Right forelimb (tissue), 1 donor: ENCODE measurements at places on chromosomes 3 and 15.

GRCh38 chr3:42653560-42654330 lies at the start of gene ZBTB47:
TSS of gene ZBTB47 (plus strand) at chr3:42653697. CDS start at chr3:42658356, 4,659 bp downstream.
- peak; percentile 76 for DNase-seq

DNA sequence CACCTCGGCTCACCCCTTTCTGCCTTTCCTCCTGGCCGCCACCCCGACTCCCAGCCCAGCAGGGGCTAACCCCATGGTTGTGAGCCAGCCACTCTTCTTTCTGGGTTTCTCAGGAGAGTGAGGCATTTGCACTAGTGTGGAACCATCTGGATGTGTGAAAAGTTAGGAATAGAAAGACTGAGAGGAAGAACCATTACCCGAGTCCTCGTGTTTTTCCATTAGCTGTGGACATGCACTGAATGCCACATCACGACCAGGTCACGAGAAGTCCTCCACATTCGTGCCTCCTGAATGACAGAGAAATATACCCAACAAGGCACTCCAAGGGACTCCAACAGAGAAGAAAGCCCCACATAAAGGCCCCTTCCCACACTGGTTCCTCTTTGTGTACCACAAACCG lies 18.0 kb upstream of the RAD18 start:
- DNase-seq = no peak

DNA sequence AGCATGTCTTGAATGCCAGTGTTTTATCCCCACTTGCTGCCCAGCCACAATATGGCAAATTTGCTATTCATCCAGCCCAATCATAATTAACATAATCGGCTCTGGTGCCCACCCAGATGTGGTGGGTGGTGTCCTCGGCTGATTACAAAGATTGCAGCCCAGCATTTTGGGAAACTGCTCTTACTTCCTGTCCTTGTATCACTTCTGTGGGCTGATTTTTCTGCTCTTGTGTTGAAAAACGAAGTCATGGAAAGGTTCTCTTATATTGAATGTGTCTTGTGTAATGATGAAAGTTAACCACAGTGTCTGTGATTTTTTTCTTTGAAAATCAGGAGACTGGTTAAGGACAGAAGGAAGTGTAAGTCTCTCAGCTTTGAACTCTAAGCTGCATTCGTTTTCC lies 141.7 kb downstream of the CACNA2D3 start:
- DNase-seq = no peak

GRCh38 chr3:192273697-192274010 lies 453.7 kb downstream of the FGF12 start:
- DNase-seq = no peak

GRCh38 chr15:68114356-68114755 lies 60.2 kb downstream of the PIAS1 start:
- no peak for DNase-seq

DNA sequence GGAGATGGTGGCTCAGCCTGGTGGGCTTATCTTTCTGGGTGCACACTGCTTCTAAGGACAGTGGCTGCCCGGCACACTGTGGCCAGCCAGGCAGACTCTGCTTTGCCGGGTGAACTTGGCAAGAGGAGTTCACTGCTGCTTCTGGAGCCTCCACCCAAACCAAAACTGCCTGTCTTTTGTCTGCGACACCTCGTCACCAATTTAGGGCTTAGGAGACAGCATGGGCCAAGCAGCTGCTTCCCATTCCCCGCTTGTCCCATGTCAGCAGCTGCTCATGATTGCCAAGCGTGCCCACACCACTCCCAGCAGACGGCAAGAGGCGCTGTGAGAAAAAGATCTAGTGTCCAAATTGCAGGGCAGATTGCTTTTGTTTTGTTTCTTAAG lies 57.3 kb downstream of the LSM3 start:
- peak; percentile 66 for DNase-seq

GRCh38 chr15:101411085-101411484 lies 78.4 kb downstream of the PCSK6 start:
- no peak for DNase-seq

DNA sequence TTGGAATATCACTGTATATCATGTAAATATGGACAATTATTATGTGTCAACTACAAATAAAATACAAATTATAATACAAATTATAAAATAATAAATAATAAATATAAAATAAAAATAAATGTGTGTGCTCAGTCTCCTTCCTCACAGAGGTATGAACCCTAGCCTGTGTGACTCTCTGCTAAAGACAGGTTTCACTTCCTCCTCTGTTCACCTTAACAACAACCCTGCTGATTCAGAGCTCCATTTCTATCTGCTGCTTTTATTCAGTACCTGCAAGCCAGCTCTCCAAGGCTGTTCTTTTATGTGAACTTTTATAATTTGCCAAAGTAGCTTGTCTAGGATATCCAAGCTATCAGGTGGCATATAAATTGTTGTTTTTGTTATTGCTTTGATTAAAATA lies 610.7 kb upstream of the GRM7 start:
- DNase-seq = no peak

DNA sequence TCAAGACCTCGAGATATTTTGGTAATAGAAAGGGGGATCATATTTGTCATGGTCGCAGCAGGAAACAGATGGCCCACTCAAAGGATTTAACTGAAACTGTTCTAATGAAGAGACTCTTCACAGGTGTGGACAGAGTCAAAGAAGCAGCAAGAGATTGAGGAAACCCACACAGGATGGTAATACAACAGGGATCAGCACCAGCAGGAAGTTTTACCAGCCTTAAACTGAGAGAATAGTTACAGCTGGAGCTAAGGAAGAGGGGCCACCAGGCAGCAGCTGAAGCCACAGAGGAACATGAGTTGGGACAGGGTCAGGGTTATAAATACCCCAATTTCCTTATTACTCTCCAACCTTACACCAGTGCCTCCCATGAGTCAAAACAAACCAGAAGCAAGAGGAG lies 131.8 kb upstream of the UBE2E2 start:
- DNase-seq = no peak

- no peak for DNase-seq
Measured at GRCh38 chr3:163328680-163329079, 1749.6 kb downstream of the SI start.

DNA sequence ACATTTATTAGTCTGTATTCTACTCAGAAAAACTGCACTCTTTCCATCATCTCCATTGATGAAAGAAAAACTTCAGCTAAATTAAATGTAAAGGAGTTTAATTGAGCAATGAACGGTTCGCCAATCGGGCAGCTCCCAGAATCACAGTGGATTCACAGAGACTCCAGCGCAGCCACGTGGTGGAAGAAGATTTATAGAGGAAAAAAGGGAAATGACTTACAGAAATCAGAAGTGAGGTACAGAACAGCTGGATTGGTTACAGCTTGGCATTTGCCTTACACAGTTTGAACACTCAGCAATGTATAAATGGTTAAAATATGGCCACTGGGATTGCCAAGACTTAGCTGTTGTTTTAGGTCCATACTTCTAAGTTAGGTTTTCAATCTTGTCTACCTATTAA lies 2.8 kb upstream of the SUCLG2 start:
- no peak for DNase-seq

GRCh38 chr3:181030948-181031347 lies 41.4 kb upstream of the DNAJC19 start:
- DNase-seq = no peak

DNA sequence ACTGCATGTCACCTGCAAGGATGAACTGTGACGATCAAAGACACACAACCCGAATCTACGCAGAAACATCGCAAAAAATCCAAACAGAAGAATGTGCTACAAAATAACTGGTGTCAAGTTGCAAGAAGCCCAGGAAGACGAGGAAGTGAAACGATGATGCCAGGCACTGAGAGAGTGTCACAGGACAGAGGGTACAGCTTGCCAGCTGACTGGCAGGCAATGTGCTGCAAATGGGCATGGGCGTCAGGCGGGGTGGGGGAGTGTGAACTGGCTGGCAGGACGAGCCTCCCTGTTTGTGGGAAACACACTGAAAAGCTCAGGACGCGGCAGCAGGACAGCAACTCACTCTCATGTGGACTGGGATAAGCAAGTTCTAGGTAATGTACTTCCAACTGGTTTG lies 28.9 kb upstream of the OCA2 start:
- no peak for DNase-seq

DNA sequence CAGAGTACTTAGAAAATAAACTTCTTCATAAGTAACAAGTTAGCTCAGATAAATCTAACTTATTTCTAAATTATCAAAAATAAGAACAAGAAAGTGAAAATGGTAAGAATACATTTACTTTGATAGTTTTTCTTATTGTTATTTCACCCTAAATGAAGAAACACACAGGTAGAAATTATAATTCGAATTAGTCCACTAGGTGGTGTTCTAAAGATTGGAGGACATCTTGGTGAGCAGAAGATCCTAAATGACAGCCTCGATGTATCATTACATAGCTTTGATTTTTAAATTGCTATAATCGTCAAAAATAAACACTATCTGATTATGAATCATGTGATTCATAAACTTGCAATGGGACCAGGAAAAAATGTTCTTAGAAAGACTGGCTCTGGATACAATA lies 280.8 kb upstream of the UBE2E2 start:
- DNase-seq = no peak

- no peak for DNase-seq
Measured at GRCh38 chr3:151931171-151931570, 57.7 kb downstream of the SUCNR1 start.

DNA sequence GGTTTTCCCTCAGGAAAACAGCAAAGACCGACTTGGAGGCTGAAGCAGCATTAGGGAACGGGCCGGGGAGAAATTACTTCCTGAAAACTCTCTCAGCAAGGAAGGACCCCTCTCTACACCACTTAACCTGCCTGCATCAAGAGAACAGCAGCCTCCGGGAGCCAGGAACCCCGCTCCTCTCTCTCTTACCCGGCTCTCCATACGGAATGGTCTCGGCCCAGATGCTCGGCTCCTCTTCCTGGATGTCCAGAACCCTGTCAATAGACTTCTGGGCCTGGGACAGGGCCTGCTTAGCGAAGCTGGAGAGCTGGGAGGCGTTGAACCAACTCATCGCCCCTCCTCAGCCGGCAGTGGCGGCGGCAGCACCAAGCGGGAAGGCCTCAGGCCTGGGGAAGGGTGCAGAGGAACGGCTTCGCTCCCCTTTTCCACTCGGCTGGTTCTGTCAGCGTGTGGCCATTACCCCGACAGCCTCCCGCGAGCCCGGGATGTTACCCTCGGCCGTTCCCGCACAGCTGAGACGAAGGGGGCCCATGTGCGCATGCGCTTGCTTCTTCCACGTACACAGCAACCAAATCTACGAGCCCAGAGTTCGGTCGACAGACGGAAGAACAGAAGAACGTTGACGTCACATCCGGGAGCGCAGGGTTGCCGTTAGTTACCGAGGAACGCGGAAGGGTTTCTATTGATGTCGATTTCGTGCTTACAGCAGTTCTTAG lies at the start of gene TMF1:
TMF1 (minus strand) TSS at position 578 of the 716 bp plus-strand sequence; CDS start at position 331, 247 bp downstream.
- peak; percentile 98 for DNase-seq

- DNase-seq = peak; percentile 53
Measured at GRCh38 chr3:34683851-34684250, 885.4 kb downstream of the PDCD6IP start.

- no peak for DNase-seq
Measured at GRCh38 chr15:60086681-60087429, 82.7 kb downstream of the FOXB1 start.

- peak; percentile 65 for DNase-seq
Measured at GRCh38 chr3:196502775-196503195, 783 bp downstream of the RNF168 start.

DNA sequence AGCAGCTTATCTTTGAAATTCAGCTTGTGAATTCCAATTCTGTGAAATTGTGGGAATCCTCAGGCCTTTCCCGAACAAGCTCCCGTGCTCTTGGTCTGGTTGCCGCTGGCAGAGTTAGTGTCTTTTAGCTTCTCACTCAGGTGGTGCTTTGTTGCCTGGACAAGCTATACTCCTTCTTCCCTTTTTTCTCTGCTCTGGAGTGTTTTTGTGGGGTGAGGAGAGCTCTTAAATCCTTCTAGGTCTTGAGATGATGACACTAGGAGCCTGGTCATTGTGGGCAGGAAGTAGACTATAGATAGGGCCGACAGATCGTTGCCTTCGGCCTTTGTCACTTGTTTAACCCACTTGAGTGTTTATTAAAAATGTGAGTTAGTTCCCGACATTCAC lies 93.8 kb downstream of the SLCO3A1 start:
- no peak for DNase-seq

DNA sequence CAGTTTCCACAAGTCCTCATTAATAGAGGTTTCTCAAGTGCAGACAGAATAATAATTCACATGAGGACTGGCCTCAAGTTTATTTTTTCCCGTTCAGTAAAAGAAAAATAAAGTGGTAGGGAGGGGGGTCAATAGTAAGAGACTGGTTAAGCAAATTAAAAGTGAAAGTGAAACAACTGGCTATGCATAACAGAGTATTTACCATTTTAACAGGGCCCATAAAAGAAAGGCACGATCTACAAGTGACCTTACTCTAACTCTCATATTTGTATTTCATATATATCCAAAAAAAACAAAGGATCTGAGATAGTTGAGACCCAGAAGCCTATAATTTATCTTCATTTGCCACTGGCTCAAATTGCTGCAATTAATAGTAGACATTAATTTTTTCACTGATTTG lies 686.3 kb downstream of the NTRK3 start:
- no peak for DNase-seq

- no peak for DNase-seq
Measured at GRCh38 chr3:186596568-186597287, 16.1 kb upstream of the AHSG start.

DNA sequence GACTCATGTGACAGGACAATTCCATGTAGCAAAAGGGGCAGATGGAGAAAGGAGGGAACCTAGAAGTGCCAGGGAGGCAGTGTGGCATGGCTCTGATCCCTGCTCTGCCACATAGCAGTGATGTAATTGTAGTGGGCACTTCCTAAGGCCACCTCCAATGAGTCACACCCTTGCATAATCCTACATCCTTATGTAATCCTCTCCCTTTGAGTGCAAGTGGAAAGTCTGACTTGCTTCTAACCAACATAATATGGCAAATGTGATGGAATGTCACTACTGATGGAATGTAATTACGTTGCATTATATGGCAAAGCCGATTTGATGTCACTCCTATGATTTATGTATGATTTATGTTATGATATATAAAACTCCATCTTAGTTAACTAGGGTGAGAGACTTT lies 72.9 kb upstream of the ATP2C1 start:
- DNase-seq = no peak

GRCh38 chr15:93088200-93088980 lies 621 bp downstream of the RGMA start:
- peak; percentile 69 for DNase-seq

- no peak for DNase-seq
Measured at GRCh38 chr3:127218454-127218922, 25.6 kb downstream of the PRR23E start.

DNA sequence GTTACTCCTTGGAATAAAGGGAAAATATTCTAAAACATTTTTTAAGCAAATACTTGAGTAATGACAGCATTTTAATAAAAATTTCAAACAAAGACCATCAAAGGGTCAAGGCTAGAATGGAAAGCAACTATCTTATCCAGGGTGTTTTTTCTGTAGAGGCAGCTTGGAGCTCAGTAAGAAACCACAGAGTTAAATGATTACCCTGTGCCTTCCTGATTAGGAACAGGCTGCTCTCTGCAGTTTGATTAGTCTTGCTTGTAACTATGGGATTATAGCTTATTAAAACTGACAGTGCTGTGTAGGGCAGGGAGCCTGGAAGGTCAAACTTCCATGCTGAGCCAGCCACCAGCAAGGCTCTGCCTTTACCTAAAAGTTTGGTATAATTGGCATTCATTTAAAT lies 33.1 kb downstream of the QTRT2 start:
- DNase-seq = no peak

GRCh38 chr15:99506399-99506798 lies 59.4 kb upstream of the MEF2A start:
- DNase-seq = no peak

- DNase-seq = no peak
Measured at GRCh38 chr3:126758882-126759281, 54.8 kb downstream of the CHCHD6 start.
